HCT116 (cell line): ENCODE measurements at places on chromosomes 4 and X.

GRCh38 chr4:160580581-160580980, 1477.7 kb downstream of the RAPGEF2 start:
- DNase-seq: no peak

DNA sequence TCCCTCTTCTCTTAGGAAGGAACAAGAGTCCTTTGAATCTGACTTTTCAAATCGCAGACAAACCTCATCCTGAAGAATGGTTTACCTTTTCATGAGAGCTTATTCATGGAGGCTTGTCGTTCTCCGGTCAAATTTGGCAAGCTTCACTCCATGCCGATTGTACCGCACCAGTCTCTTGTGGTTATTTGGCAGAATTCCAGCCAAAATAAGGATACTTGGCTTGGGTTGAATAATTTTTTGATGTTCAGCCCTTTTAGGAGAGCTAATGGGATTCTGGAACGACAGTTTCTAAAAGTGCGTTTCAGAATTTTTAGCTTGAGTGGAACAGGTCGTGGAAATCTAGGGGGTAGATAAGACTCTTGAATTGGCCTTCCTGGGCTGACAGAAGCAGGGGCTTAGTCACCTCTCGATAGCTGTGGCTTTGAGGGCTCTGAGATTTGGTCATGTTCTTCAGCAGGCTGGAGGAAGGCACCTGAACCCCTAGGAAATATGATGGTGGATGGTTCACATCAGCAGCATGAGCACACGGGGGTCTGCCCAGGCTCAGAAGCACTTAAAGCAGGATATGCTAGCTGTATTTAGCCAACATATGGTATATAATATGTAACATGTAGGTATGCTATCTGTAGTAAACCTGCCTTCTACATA, 1.5 kb downstream of the KLHL2 start:
- no peak for DNase-seq

GRCh38 chr4:20126906-20127305, 124.8 kb upstream of the SLIT2 start:
- DNase-seq: no peak

- no peak for DNase-seq
Measured at GRCh38 chr4:153471698-153472093, 5.5 kb downstream of the TMEM131L start.

GRCh38 chrX:45083314-45083713, 117.4 kb downstream of the DIPK2B start:
- DNase-seq: no peak

DNA sequence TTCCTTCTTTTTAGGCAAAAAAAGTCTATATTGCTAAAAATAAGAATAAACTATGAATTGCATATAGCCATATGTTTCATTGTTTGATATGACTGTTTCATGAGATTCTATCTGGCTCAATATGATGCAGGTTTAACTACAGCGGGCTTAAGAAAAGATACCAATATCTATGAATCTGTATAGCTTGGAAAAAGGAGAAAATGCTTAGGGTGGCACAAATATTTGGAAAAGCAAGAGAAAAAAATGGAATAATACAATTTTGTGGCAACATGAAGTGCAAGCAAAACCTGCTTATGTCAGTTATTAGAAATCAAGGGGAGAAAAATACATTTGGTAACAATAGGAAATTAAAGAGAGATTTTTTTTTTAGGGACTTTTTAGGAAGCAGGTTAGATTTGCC, 48.3 kb upstream of the NFKB1 start:
- DNase-seq: no peak

DNA sequence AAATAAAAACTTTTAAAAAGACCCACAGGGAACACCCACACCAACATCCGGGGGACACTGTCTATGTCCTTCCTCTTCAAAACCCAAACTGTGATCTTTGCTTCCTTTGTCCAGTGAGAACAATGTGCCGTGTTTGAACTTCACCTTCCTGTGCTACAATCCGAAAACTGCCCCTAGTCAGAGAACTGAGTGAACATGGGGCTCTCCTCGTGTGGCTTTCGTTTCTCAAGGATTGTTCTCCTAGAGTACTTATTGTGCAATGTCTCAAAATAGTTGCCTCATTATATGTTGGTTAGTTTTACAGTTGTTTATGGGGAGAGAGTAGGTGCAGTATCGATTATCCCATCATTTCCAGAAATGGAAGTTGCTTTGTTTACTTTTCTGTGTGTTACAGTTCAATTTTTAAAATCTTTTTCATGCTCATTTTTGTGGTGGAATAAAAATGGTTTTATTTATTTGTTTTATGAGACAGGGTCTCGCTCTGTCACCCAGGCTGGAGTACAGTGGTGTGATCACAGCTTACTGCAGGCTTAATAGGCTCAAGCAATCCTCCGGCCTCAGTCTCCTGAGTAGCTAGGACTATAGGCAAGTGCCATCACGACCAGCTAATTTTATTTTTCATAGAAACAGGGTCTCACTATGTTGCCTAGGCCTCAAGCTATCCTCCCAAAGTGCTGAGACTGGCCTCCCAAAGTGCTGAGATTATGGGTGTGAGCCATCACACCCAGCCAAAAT, 29.9 kb downstream of the RBMX start:
- DNase-seq: no peak

DNA sequence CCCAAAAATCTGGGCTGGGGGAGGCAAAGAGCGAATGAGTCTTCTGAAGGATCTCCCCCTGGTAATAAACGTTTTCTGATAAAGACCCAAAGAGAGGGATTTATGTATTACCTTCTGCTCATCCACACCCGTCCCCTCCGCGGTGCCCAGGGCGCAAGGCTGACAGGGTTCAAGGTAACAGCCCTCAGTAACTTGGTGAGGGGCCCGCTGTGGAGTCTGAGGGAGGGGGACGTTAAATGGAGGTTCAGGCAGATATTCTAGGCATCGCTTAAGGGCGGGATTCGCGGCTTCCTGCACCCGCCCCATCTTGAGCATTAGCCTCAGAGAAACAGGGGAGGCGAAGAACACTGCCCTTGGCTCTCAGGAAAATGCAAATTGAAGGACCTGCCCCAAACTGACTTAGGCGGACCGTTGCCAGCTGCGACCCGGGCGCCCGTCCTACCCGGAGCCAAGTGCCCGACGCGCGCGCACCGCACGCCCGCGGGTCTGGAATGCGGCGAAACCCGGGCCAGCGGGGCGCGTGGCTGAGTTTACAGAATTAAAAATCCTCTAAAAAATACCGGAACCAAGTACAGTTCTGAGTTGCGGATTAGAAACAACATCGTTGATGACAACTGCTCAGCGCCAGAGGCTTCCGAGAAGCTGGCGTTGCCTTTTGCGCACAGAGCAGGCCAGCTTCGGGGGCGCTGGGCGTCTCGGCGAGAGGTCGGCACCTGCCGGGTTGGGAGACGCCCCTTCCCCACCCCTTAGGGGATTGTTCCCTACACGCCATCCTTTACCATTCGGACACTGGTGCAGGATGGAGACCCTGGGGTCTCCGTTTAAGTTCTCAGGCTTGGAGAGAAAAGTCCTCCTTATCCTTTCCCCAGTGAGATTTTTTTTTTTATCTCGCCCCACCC, 2.8 kb downstream of the HELT start:
- DNase-seq: no peak

DNA sequence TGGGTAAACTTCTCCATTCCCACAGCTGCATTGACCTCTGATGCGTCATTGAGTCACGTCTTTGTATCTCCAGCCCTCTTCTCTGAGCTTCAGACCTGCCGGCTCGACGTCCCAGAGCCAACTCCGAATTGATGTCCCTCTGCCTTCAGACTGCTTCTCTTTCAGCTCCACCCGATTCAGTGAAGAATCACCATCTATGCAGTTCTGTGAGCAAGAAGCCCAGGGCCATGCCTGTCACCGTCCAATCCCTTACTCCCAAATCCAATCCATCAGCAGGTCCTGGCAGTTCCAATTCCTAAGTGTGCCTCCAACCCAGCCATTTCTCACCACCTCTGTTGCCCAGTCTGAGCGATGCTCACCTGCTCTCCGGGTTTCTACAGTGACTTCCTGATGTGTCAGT, 70.7 kb downstream of the ENPP6 start:
- DNase-seq: no peak

DNA sequence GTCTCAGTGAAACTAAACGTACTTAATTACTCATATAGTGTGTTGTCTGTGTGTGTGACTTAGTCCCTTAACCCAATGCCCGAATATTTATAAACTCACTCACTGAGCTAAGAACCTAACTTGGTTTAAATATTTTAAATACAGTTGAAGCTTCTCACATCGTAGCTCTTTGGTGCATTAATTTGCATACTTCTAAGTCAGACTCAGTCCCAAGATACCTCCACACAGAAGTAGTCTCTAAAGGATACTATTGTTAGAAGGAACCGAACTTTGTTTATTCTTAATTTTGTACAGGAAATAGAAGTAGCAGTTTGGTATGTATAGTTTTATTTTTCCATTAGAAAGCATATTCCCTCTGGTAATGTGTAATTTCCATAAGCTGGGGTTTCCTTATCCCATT, 54.0 kb upstream of the NKAP start:
- no peak for DNase-seq

DNA sequence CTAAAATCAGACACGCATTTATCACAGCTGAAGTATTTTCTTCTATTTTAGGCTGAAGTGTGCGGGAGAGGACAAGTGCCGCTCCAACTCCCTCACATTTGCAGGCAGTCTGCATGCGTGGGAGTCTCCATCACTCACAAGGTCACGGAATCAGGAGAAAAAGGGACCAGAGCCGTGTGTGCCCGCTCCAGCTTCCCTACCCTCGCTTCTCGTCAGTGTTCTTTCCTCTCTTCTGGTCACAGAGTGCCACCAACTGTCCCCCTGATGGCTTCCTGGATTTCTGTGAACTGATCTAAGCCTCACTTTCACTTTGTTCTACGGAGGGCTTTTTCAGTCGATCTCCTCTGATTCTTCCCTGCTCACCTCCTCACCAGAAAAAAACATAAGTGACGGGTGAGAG, 407.4 kb upstream of the AADAT start:
- DNase-seq: no peak

- DNase-seq: peak; percentile 47
Measured at GRCh38 chr4:3346146-3346545, 53.3 kb downstream of the RGS12 start.

- DNase-seq: no peak
Measured at GRCh38 chr4:158238575-158238974, 28.3 kb downstream of the TMEM144 start.

DNA sequence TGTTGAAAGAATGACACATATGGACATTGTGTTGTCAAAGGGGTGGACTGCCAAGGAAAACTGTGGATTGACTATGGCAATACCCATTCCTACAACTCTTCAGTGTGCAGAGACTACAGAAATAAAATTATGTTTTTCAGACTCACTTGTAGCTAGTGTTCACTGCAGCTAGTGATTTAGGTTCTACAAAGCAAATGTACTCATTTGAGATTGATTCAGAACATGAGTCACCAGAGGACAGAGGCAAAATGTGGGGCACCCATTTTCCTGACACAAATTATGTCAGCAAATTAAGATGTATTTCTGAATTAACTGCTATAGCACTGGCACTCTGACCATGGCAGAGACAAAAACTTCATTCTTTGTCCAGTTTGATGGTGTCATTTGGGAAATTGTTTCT, 40.7 kb downstream of the SPCS3 start:
- DNase-seq: no peak

DNA sequence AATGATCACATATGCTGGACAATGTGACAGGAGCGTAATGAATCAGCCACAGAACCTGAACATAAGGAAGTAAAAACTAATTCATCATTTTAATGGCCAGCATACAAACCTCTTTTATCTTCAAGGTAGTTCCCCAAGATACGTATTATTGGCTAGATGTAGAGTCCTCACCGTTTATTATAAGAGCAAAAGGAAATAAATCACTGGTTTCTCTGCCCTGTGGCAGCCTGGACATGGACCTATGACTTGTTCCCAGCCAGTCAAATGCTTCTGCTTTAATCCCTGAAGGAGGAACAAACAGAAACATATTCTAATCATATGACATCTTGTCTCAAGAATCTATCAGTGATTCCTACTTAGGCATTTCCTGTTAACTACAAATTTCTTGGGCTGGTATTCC, 86.8 kb upstream of the FAM241A start:
- DNase-seq: no peak

GRCh38 chr4:122796801-122797404, 29.7 kb upstream of the FGF2 start:
- DNase-seq: no peak

- DNase-seq: no peak
Measured at GRCh38 chr4:139501117-139501516, 47.2 kb downstream of the RAB33B start.

GRCh38 chr4:6306299-6306698, 36.6 kb downstream of the WFS1 start:
- DNase-seq: no peak

- DNase-seq: no peak
Measured at GRCh38 chr4:137735561-137736104, 203.3 kb upstream of the PCDH18 start.

DNA sequence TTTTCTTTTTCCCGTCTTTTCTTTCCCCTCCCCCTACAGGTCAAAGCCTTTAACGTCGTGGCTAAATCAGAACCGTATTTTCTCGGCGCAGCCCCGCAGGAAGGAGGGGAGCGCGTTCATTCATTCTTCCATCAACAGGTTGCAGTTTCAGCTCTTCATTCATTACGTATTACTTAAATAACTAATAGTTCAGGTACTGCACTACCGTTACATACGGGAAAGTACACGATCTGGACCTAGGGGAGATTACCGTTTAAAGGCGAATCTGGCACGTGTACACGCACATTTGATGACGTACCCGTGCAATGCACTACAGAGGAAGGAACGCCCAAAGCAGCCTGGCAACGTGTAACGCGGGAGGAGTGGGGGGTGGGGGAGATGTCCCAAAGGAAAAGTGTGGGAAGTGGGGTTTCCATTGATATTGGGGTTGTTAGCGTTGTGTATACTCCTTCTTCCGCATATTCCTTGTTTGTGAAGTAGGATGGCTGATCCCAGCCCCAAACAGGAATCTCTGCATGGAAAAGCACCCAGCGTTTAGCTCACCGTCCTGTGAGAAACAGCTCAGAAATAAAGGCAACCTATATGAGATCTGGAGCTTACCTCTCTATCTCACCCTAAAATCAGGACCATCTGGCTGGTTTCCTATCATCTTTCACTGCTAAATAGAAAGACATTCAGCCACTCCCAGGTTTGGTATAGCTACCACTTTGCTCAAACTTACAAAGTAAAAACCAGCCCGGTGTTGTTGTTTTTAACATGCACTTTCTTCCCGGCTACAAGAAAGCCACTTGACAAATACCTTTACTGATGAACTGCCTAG, 585 bp upstream of the SEC24D start:
- DNase-seq: peak; percentile 31

- DNase-seq: no peak
Measured at GRCh38 chr4:102843273-102843672, 15.9 kb upstream of the UBE2D3 start.

DNA sequence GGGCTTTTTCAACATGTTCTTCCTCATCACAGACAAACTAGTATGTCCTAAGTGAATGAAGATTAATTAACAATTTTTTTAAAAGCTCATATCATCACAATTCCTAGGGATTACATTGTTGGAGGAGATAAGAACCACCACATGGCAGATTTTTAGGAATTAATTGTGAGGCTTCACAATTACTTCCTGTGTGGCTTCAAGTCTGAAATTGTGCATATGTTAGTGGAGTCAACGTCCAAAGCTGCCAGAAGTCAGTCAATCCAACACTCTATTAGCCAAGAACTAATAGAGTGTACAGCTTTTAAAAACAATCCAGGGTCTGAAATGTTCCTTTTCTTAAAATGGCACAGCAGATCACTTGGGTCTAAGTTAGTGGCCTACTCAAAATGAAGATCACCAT, 49.3 kb upstream of the C1QTNF7 start:
- no peak for DNase-seq
